NCI-H82 (cell line): ENCODE measurements at places on chromosomes 4 and X.

DNA sequence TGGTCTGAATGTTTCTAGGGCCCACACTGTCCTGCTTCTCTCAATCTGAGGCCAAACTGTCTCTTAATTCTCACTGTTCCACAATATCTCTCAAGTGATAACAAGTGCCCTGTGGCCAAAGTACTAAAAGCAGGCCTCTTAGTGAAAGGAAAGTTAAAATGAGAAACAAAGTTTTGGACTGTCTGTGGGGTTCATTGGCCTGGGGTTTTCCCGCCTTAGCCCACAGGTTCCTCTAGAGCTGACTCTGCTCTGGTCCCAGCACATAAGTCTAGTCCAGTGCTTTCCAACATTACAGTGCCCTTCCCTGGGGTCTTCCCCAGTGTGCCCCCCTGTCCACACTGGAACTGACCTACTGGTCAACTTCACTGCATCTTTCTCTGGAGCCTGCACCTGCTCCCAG lies 6.3 kb downstream of the MAGEB1 start:
- no peak for DNase-seq

- DNase-seq, result no peak
These were observed 34.5 kb downstream of the ZFX start for GRCh38 chrX:24184018-24184417.

- no peak for DNase-seq
These were observed 48.5 kb downstream of the SMAD1 start for GRCh38 chr4:145530189-145530588.

GRCh38 chrX:135009838-135010237 lies 12.5 kb downstream of the RTL8B start:
- no peak for DNase-seq

DNA sequence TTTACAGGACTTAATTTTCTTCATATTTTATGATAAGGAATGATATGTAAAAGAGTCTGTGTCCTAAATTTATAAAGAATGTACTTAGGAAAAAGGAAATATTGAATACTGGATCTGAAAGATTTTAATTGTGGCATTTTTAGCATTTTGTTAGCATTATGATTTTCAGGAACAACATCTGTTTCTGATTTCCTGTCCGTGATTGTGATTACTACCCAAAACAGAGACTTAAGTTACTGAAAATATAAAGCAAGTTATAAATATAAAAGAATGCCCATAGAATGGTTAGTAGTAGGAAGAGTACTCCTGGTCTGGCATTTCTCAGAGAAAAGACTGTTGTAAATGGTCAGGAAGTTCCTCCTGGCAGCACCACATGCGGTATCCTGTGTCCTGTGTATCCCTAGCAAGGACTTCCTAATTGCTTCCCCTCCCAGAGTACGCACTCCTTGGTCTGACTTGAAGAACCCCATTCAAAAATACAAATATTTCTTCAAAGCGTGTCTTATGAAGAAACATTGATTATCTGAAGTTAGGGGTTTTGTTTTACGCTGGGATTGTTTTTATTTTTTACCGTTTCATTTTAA lies 88.9 kb downstream of the RS1 start:
- no peak for DNase-seq

DNA sequence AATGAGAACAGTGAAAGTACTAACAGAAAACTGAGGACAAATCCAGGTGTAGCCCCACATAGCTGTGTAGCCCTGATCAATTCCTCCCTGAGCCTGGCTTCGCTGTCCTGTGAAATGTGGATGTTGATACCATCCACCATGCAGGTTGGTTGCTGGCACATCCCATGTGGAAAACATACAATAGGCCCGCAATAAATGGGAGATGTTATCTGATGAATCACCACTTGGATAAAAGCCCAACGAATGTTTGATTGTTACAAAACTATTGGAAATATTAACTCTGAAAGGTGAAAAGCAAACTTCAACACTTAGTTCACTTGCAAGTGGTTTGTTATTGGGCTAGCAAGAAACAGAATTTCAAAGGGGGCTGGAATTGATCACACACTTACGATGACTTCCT lies 186.3 kb upstream of the FTHL17 start:
- DNase-seq, result no peak

DNA sequence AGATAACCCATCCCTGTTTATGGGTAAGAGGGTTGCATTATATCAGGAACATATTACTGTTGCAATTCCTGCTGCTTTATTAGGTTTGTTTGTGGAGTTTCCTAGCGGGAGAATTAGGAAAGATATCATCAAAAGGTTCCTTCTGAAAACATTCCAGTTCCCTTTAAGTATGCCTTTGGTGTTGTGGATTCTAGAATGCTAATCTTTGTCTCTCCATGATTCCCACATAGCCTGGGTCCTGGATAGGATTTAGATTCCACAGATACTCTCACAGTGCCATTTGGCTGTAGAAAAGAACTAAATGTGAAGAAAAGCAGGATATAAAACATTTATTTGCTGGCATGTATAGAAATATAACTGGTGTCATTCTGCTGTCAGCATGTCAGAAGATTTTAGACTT lies 338.7 kb downstream of the PCDH18 start:
- DNase-seq, result no peak

DNA sequence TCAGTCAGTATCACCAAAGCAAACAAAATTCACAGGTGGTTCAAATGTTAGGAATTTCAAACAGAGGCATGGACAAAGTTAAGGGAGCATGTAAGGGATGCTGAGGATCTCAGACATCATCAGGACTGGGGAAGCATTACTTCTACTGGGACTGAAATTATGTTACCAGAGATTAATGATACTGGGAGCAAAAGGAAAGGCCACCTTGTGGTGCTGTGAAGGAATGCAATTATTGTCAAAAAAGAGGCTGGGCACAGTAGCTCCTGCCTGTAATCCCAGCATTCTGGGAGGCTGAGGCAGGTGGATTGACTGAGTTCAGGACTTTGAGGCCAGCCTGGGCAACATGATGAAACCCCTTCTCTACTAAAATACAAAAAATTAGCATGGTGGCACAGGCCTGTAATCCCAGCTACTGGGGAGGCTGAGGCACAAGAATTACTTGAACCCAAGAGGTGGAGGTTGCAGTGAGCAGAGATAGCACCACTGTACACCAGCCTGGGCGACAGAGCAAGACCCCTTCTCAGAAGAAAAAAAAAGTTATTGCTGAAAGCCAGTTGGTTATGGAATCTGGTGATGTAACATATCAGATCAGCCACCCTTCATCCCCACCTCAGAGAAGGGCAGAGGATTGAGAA lies 954.3 kb downstream of the PCDH7 start:
- DNase-seq, result peak; percentile 50

GRCh38 chr4:157076578-157076947 lies 613 bp downstream of the GLRB start:
- DNase-seq, result peak; percentile 37

GRCh38 chrX:43559644-43560043 lies 96.5 kb upstream of the MAOA start:
- DNase-seq, result peak; percentile 87

- DNase-seq, result no peak
These were observed 220.4 kb downstream of the SPRY1 start for GRCh38 chr4:123616951-123617461.

DNA sequence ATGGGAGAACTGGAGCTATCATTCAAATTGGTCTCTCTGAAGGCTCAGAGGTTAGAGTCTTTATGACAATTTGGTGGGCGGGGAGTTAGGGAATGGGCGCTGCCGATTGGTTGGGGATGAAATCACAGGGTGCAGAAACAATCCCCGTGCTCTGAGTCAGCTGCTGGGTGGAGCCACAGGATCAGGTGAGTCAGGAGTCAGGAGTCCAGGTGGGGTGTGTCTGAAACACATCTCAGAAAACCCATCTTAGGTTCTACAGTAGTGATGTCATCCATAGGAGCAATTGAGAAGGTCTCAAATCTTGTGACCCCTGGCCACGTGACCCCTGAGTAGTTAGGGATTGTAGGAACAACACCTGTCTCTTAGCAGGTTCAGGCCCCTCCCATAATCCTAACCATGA lies 41.6 kb upstream of the TLR3 start:
- DNase-seq, result no peak

DNA sequence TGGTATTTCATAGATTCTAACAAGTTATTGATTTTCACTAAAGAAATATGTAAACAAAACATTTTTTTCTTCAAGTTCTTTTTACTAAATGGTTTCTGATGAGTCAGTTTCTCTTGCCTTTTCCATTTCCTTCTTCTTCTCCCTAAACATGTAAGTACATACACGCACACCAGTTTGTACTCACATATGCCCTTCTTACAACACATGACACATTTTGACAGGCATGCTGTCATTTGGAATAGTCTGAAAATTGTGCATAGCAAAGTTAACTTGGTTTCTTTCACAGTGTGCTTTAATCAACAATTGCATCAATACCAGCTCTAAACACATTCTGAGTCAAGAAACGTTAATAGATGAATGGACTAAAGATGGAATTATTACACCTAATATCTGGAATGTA lies 35.1 kb downstream of the PRSS12 start:
- DNase-seq, result no peak

DNA sequence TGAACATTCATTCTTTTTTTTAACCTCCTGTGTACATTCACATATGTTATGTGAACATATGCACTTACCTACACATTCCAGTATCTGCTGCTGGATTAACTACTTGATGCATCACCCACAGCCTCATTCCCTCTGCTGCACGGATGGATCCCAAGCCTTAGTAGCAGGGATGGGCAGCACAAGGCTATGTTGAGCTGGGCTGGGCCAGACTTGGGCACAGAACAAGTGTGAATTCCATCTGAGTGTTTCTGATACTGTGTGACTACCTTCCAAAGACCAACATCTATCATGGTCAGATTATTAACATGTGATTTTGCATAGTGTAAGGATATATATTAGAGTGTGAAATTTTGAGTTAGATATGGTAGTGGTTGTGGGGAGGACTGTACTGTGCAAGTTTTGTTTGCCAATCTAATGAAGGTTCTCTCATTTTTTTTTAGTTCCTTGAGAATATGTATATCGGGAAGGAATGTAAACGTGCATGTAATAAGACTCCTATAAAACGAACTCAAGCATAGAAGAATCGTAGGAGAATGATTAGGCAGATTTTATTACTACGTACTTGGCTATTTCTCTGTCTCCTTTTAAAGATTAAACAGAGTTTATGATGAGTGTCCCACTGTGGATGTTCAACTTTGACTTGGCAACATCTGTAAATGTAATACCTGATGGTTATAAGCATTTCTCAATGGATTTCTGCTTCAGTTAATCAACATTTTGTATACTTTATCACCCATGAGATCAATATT lies 23.4 kb upstream of the STBD1 start:
- no peak for DNase-seq

- DNase-seq, result peak; percentile 62
These were observed 50.8 kb upstream of the SETD7 start for GRCh38 chr4:139606579-139607501.

DNA sequence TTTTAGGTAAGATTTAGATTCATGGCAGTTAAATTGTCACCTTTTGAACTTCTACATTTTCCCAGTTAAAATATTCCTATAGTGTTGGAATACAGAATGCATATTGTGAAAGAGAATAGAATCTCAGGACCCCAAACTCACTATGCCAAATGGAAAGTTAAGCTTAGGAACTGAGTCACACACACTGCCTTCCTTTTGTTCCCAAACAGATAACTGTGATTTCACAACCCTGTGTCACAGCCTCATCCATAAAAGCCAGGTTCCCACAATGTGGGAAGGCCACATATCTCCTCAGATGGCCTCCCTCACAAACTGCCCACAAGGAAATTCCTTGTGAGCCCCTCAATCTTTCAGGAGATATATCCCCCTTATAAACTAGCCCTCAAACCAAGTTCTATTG lies 94.7 kb upstream of the HPF1 start:
- DNase-seq, result no peak

GRCh38 chrX:2650865-2651264 lies 40.2 kb upstream of the CD99 start:
- DNase-seq, result no peak

DNA sequence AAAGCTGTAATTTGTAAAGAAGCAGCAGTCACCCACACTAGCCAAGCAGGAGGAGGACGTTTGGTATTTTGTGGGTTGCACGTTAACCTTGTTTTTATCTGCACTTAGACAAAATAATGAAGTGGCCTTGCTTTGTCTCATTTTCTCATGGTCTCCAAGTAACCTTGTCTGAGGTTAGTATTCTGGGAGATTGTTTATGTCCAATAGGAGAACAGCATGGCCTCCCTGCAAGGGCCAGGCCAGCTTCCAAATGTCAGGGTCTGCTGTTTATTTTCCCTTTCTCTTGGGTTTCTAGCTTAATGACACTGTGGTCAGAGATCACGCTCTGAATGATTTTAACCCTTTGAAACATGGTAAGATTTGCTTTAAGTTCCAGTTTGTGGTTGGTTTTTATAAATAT lies 29.9 kb downstream of the PNMA6E start:
- no peak for DNase-seq

- no peak for DNase-seq
These were observed 1051.9 kb downstream of the NLGN4X start for GRCh38 chrX:5176766-5177165.

GRCh38 chrX:40581336-40581920 lies 658 bp downstream of the ATP6AP2 start:
- peak; percentile 15 for DNase-seq

DNA sequence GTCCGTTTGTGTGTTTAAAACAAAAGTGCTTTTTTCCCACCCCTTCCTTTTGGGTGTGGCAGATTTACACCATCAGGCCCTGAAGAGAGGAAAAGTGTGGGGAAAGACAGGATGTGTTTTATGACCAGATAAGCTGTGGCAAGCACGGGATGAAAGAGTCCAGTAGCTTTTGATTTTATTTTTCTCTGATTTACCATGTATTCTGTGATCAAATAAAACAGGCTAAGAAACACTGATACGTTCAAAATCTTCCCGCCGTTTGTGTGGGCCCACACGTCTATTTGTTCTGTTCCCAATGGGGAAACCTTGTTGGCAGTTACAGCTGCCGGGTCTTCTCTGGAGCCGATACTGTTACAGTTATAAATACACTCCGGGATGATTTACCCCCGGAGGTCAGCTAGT lies 10.8 kb downstream of the LRP2BP start:
- DNase-seq, result no peak

DNA sequence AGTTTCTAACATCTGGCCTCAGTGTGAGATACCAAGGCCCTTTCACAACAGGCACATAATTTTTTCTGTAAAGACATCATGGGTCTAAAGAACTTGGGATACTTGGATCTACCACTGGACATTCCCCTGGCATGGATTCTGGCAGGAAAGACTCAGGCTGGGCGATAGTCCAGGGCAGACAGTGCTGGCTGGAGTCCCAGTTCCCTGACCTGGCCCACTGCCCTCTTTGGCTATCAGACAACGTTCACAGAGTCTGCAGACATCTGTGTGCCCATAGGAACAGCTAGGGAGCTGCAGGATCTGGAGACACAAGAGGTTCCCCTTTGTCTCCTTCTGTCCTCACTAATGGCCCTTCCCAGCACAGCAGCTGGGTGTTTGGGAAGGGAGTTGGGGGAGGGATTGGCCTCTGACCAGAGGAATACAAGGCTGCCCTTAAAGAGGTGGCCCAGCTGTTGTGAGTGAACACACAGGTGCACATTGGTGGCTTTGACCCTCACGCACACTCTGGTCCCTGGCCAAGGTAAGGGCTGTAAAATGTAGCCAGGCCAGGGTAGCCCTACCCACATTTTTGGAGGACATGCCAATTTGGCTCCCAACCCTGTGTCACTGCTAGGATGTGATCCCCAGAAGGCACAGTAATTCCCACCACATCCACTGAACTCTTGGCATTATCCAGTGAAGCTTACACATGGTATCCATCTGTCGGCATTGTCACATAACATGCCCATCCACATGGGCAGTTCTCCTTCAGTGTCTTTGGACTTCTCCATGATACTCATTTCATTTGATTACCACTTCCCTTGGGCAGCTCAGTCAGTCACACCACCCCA lies 72.3 kb downstream of the SOX3 start:
- DNase-seq, result no peak
